ENCODE measurements at places on chromosomes 13 and 19.

- no peak for DNase-seq
Observed at GRCh38 chr13:62450759-62451158, 1035.1 kb upstream of the PCDH20 start.

- no peak for DNase-seq
Observed at GRCh38 chr13:111152844-111153243, 37.7 kb downstream of the ARHGEF7 start.

GRCh38 chr13:77623806-77624205 lies 73.7 kb upstream of the SLAIN1 start:
- DNase-seq, result no peak

GRCh38 chr13:96900986-96901385 lies 93.3 kb downstream of the OXGR1 start:
- DNase-seq, result no peak

DNA sequence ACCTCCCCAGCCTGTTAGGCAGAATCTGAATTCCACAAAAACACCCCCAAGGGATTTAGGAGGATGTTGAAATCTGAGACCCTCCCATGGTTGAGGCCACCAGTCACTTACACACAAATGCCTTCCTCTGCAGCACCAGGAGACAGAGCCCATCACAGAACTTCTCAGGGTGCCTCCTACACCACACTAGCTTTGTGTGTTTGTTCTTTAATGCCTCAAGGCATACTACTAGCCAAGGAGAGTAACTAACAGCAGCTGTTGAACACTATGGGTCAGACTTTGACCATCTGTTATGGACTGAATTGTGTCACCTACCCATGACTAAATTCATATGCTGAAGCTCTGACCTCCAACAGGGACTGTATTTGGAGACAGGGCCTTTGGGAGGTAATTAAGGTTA lies 9.5 kb upstream of the MED26 start:
- DNase-seq, result no peak

GRCh38 chr19:46748325-46749109 lies 2.3 kb upstream of the STRN4 start:
- peak; percentile 94 for DNase-seq

- DNase-seq, result no peak
Observed at GRCh38 chr19:51127755-51128154, 3.0 kb downstream of the SIGLEC9 start.

DNA sequence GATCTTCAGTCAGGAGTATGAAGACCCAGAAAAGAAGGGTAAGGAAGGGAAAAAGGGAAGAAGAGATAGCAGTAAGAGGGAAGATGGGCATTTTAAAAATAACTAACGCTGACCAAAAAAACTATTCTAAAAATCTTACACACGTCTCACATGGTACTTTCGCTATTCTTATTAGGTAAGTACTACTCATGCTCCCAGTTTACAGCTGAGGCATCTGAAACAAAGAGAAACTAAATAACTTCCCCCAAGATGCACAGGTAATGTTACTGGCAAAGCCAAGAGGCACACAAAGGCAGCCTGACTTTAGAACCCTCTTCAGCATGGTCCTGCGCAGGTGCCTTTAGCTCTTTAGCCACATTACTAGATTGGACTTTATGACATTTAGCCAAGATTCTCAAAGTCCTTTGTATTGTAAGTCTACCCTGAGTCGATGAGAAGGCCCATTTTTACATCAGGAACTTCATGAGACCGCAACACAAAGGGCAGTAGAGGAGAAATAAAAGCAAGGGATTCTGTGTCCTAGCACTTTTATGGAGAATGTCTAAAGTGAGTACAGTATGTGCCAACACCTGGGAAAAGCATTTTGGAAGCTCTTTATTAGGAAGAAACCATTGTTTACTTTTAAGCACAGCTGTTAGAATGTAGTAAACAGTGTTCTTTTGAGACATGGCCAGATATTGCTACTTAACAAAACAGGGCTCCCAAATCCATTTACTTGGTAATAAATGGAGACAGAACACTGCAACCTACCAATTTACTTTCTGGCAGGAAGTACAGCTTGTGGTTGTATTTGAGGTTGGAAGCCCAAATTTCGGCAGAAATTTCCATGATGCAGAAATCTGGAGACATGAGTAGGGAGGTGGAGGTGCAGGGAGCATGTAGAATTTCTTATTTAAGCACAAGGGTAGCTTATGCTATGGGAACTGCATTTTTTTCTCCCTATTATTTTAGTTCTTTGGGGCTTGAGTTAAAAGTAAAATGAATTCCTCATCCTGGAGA lies 250.7 kb downstream of the KCTD12 start:
- DNase-seq, result no peak

DNA sequence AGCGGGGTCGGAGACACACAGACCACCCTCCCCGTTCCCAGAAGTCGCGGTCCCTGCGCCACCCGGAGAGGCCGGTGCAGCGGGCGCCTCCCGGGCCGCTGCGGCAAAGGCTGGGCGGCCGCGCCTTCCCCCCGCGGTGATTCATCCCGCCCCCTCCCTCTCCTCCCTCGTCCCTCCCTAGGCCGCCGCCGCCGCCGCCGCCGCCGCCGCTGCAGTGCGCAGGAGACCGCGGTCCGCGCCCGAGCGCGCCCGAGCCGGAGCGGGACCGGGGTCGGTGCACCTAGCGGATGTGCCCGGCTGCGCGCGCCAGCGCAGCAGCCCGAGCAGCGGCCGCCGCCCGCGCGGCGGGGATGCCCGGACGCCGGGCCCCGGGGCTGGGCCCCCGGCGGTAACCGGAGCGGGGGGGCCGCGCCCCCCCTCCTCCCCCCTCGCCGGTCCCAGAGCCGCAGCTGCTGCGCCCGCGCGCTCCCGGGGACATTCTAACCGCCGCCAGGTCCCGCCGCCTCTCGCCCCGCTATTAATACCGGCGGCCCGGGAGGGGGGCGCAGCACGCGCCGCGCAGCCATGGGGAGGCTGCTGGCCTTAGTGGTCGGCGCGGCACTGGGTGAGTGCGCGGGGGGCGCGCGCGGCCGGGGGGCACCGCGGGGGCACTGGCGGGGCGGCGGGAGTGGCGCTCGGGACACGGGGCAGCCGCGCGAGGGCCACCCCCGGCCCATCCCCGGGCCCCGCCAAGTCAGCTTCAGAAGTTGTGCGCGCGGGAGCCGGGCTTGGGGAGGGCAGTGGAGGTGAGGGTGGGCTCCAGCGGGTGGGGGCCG lies at the start of gene SCN1B:
SCN1B (plus strand) TSS at position 214 of the 815 bp plus-strand sequence; CDS start at position 565, 351 bp downstream.
- DNase-seq, result no peak

GRCh38 chr19:1843646-1844394 lies 4.5 kb downstream of the REXO1 start:
- no peak for DNase-seq

DNA sequence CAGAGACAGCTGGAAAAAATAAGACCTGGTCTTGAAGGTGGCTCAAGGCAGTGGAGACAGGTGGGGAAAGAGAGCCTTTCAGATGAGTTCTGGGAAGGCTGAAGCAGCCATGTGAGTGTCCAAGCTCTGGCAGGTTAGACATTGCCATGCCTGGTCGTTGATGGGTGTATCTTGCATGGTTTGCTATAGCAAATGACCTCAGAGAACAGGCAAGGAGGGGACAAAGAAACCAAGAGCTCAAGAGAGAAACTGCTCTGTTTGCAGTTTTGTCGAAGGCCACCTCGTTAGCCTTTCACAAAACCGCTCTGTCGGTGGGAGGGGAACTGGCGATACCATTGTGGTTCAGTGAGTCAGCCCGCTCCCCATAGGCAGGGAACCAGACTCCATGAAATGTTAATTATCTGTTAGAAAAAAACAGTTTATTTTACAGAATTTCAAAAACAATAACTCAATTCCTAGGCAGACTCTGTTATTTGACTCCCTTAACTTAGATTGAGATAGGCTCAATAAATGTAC lies 82.8 kb upstream of the ARGLU1 start:
- no peak for DNase-seq

GRCh38 chr13:26779321-26779720 lies 18.7 kb upstream of the GPR12 start:
- DNase-seq, result no peak

- no peak for DNase-seq
Observed at GRCh38 chr19:33396701-33397535, 23.4 kb downstream of the CEBPG start.

- DNase-seq, result no peak
Observed at GRCh38 chr13:67932991-67933390, 702.9 kb upstream of the PCDH9 start.

DNA sequence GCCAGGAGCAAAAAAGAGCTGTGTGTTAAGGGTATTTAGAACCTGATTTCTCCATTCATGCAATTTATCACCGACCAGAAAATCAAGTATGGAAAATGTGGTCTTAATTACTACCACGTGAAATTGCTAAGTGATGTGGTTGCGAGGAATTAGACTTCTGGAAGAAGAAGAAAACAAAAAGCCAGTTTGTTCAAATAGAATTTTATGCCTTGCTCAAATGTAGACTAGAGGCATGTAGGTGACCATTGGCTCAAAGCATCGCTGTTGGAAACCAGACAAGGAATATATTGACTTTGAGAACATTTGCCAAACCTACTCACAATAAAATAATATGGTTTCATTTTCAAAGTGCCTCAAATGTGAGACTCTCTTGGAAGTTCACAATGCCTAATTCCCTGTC lies 57.3 kb upstream of the LRCH1 start:
- DNase-seq, result no peak

DNA sequence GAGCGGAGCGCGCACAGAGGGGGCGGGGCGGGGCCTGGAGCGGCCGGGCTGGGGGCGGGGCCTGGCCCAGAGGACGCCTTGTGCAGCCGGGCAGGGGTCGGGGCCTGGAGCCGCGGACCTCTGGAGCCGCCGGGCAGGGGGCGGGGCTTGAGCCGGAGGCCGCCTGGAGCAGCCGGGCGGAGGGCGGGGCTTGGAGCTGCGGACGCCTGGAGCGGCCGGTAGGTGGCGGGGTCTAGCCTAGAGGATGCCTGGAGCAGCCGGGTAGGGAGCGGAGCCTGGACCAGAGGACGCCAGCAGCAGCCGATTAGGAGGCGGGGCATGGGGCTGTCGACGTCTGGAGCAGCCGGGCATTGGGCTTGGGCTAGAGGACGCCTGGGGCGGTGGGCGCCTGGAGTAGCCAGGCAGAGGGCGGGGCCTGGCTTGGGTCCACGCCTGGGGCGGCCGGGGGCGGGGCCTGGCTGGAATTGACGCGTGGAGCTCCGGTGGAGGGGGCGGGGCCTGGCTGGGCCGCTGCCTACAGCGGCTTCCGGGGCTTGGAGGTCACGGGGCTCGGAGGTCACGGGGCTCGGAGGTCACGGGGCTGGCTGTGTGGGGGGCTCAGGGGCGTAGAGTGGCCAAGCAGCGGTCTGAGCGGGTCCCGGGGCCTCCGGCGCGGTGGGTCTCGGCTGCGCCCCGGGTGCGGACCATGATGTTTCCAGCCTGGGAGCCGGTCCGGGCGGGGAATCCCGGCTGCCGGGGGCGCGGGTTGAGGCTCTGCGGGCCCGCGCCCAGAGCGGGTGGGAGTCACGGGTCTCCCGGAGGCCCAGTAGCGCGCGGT lies at the start of gene ANKRD10:
ANKRD10 (minus strand) TSS at position 13 of the 817 bp plus-strand sequence. CDS start 135 bp downstream, outside the sequence.
- DNase-seq, result peak; percentile 99

DNA sequence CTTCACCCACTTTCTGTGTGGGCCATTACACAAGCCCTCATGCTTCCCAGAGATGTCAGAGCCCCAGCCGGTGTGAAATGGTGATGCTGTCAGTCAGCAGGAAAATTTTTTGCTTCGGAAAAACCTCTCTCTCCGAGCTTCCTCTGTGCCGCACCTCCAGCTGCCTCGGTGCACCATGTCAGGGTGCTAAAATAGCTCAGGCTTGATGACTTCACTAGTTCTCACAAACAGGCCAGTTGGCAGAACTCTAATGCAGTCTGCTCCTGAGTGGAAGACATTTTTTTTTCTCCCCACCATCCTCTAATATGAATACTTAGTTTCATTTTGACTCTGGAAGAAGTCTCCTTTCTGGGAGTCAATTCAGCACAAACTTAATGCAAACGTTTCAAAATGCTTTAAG lies 71.3 kb downstream of the KLF12 start:
- no peak for DNase-seq

DNA sequence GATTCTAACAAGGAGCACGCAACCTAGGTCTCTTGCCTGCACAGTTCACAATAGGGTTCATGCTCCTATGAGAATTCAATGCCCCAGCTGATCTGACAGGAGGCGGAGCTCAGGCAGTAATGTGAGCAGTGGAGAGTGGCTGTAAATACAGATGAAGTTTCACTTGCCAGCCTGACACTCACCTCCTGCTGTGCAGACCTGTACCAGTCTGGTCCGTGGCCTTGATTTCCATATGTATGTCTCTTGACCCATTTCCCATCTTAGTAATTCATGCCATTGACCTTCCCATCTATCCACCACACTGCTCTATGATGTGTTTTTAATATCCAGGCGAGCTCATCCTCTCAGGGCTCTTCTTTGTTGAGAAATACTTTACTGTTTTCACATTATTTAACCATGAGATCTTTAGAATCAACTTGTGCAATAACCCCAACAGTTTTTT lies 95.2 kb downstream of the LRCH1 start:
- DNase-seq, result no peak

DNA sequence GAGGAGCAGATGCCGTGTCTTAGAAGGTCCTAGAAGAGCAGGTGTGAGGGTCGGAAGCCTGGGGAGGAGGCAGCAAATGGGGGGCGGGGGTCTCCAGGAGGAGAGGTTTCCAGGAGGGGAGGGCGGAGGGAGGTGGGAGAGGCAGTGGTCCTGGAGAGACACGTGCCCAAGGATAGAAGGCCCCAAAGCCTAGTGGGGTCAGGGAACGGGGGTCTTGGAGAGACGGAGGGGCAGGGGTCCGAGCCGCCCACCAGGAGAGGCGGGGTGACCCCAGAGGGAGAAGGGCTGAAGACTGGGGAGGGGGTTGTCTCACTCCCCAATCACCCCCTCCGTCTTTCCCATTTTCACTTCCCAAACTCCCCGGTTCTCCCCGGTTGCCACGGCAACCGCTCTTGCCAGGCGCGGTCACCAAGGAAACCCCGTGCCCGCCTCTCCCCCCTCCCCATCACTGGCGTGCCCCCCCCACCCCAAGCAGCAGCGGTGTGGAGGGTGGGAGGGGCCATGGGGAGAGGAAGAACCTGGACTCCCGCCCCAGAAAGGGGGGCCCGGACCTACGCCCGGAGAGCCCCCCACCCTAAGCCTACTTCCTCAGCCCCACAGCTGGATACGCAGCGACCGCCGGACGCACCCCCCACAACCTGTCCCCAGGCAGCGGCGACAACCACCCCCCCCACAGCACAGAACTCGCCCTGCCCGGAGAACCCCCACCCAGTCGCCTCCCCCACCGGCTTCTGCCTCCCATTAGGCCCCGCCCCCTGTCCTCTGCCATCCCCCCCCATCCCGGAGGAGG lies 988 bp downstream of the LRRC4B start:
- DNase-seq, result no peak

- DNase-seq, result no peak
Observed at GRCh38 chr19:51737924-51738323, 13.8 kb downstream of the FPR1 start.

DNA sequence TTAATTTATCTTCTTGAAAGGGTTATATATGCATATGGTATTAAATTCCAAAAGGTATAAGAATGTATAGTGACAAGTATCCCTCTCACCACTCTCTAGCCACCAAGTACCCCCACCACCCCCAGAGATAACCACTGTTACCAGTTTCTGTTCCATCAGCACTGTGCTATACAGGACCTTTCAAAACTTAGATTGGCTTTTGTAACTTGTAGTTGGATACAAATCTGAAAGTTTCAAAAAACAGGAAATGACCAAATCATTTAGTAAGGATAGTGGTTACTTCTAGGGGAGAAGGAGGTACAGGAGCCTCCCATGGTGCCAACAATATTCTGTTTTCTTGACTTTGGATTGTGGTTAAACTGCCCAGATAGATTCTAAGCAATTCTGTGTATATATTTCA lies 56.7 kb downstream of the AKAP11 start:
- no peak for DNase-seq

GRCh38 chr13:27004326-27004725 lies 167.3 kb downstream of the USP12 start:
- no peak for DNase-seq
